ENCODE measurements at places on chromosomes 7 and 10.

- no peak for DNase-seq
Observed at GRCh38 chr7:51459809-51460208, 143.2 kb upstream of the COBL start.

- DNase-seq: no peak
Observed at GRCh38 chr7:22996470-22996869, 17.5 kb downstream of the HYCC1 start.

DNA sequence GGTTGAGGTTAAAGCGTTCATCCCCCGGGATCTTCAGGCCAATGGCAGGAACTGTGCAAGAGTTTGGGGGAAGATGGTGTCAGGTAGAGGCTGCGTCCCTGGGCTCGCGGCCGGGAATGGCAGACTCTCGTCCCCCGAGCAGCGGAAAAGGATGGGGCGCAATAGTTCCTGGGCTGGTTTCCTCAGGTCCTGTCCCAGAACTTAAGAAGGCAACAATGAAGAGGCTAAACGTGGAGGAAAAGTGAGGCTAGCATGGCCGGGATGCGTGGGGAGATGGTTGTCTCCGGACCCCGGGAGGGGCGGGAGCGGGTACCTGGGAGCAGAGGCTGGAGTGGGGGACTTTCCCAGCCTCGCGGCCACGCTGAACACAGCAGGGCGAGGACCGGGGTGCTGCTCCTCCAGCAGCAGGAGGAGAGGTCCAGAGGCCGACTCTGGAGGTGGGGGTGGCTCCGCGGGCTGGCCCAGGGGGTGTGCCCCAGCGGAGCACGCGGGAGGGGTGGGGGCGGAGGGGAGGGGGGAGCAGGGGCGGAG lies 882 bp downstream of the IRF5 start:
- no peak for DNase-seq

GRCh38 chr7:96685353-96685752 lies 24.3 kb downstream of the SEM1 start:
- DNase-seq: no peak

DNA sequence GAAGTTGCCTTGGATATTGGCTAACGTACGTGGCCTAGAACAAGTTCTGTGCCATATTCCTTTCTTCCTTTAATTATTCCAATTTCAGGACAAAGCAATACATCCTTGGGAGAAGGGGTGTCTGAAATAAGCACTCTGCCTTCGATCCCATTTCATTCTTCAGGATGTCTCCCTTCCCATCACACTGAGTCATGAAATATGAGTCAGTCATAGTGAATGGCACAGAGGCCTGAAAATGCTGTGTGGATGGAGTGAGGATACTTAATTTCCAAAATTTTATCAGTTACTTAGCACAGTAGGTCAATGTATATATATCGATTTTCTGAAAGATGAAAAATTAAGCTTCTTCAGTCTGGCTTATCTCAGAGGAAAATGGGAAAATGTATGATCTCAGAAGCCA lies 19.5 kb downstream of the EVX1 start:
- DNase-seq: no peak

Data from amygdala (tissue), 56 donors.